ENCODE measurements at places on chromosomes 11 and 22.

GRCh38 chr11:74909812-74910211 is 39.1 kb downstream of the XRRA1 start:
- no peak for DNase-seq

GRCh38 chr22:44133161-44133560 is 47.6 kb upstream of the PARVG start:
- DNase-seq = no peak

DNA sequence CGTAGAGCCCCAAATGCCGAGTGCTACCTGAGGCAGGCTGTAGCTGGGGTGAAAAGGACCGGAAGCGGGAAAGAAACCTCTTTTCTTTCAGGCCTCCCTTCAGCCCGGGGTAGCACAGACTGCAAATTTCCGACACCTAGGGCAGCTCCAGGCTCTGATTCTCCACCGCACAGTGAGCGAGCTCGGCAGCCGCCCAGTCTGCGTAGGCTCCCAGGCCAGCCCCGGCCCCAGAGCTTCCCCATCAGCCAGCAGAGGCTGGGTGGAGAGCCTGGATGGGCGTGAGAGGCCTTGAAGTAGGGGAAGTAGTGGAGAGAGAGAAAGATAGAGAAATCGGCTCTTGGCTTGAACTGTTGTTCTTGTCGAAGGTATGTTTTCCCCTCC is 9.3 kb upstream of the PAX6 start:
- DNase-seq = no peak

GRCh38 chr11:108774037-108774730 is 109.3 kb downstream of the DDX10 start:
- no peak for DNase-seq

- DNase-seq = no peak
Observed at GRCh38 chr22:17047656-17048055, 37.1 kb upstream of the IL17RA start.

DNA sequence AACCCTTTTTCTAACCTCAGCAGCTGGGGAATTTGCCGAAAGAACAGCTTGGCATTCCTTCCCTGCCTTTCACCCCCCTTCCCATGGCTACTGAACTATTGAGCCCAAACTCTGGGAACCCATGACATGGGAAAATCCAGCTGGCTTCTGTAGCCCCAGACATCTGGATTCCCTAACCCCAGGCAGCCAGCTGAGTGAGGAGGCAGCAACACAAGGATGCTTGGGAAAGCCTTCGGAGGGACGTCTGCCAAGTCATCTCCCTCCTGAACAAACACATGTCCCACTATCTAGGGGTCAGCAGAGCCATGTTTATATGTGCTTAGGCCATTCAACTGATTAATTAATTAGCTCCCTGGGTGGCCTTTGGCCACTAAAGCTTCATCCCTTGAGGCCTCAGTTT is 21.6 kb downstream of the LRRC55 start:
- DNase-seq = no peak

DNA sequence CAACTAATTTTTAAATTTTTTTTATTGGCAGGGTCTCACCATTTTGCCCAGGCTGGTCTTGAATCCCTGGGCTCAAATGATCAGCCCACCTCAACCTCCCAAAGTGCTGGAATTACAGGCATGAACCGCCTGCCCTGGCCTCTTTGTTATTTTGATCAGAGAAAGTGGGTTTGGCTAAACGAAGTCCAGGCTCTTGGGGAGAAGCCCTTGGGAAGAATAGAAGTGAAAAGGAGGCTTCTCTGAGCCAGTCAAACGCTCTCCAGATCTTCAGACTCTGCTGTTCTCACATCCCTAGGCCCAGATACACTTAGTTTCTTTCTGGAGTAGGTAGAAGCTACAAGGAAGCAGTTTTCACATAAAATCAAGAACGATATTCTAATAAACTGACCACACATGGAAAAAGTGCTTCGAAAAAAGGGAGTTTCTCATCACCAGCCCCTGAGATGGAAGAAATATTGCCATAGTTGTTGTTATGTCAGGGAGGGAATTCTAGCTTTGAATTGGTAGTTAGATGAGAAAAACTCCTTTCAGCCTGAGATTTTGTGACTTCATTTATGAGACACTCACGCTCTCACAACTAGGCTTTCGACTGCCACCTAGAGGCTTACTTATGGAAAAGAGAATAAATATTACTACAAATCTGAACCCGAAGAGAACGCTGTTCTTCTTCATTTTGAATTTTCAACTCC is 41.7 kb upstream of the AQP11 start:
- peak; percentile 36 for DNase-seq

DNA sequence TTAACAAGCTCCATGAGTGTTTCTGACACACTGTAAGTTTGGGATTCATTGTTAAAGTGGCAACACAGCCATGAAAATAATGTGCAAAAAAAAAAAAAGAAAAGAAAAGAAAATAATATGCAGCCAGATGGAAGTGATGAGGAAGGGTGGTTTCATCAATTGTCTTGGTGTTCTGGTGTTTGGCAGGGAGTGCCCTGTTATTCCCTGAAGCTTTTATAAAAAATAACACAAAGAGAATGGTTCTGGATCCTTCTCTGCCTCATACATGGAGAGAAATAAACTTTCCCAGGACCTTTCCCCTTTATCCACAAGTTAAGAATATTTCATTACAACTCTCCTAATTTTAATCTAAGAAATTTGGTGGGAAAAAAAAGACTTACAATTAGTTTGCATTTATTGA is 16.7 kb downstream of the AMOTL1 start:
- no peak for DNase-seq

GRCh38 chr11:107804971-107805370 is 53.6 kb downstream of the SLC35F2 start:
- DNase-seq = no peak

DNA sequence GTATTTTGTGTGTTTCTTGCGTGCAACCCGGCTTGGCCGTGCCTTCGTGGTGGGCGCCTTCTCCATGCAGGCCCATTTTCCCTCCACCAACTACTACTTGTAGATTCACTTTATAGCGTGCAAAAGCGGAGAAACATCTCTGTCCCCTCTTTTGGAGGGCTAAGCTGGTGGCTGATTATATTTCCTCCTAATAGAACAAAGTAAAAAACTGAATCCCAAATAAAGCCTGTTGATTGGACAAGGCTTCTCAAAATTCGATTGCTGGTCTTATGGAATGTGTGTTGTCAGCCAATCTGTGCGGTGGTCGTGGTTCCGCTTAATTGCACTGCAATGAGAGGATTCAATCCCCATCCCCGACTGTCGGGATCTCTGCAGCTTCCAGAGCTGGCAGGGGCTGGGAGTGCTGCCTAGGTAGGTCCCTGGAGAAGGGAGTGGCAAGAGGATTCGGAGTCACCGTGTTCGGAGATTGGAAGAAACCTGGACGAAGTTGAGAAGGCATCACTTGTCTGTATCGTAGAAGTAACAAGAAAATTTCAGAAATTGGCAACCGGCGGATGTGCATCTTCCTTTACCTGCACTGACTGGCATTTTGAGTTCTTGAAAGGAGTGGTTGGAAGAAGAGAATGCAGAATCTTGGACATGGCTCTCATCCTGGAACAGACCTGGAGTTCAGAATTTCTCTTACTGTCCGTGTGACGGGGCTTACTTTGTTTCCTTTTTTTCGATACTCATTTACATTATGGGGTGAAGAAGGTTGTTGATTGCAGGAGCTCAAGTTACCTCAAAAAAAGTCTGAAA is 1.1 kb downstream of the HMGXB4 start:
- DNase-seq = peak; percentile 4

DNA sequence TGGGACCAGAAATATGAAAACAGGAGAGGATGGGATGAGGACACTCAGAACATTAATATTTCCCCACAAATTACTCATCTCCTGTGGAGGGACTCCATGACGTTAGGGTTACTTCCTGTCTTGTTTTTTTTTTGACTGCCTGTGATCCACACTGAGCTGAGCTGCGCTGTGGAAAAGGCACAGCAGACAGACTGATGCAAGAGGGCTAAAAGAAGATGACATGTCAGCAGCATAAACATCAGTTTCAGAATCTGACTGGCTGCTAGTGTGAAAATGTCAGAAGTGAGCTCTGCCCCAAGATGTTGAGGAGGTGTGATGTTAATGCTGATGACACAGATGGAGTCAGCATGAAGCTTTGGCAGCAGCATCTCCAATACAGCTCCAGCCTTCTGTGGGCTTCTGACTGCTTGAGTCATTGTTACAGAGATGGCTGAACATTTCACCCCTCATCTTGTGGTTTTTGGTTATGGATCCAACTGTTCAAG is 286.8 kb downstream of the BLID start:
- DNase-seq = no peak

DNA sequence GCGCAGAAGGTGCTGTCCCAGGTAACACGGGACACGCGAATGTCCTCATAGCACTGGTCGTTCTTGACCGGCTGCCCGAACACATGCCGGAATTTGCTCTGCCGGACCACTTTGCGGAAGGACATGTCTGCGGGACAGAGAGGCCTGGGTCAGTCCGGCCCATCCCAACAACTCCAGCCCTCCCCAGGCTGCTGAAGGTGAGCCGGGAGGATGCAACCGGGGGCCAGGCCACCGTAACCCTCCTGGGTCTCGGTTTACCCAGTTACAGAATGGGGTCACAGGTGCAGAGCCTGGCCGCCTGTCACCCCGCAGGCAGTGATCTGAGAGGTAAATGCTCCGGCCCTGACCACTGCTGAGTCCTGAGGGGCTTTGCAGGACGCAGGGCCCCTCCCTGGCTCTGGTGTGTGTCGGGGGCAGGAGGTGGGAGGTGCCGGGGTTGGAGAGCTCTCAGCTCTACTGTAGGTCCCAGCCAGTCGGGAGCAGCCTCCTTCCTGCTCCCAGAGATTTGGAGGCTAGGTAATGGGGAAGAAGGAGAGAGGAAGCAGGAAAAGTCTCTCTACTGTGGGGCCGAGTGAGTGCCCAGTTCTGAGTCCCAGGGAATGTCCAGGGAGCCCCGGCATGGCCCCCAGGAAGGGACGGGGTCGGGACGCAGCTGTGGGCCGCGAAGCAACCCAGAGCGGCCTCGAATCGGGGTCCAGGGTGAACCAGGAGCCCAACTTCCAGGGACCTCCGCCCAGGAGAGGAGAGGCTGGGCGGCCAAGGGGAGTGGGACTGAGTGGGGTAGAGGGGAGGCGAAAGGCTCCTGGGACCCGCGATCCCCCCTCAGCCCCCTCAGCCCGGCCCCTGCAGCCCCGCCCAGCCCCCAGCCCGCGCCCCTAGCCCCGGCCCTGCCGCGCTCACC is 522 bp downstream of the CORO1B start:
- DNase-seq = peak; percentile 15

DNA sequence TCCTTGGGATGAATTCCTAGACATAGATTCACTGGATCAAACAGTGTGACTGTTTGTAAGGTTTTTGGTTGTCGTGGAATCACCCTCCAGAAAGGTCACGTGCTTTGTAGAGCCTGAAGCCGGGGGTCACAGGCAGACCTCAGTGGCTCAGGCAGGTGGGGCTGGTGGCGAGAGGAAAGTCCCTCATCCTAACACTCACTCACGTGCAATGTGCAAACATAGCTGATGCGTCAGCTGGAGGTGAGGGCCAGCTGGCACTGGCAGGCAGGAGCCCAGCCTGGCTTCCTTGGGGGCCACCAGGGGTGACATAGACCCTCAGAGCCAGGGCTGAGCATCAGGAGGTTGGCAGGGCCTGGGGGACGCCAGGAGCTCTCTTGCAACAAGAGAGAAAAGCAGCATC is 90.0 kb downstream of the ARHGAP8 start:
- DNase-seq = no peak

GRCh38 chr11:19451609-19452008 is 210.9 kb upstream of the E2F8 start:
- DNase-seq = no peak

DNA sequence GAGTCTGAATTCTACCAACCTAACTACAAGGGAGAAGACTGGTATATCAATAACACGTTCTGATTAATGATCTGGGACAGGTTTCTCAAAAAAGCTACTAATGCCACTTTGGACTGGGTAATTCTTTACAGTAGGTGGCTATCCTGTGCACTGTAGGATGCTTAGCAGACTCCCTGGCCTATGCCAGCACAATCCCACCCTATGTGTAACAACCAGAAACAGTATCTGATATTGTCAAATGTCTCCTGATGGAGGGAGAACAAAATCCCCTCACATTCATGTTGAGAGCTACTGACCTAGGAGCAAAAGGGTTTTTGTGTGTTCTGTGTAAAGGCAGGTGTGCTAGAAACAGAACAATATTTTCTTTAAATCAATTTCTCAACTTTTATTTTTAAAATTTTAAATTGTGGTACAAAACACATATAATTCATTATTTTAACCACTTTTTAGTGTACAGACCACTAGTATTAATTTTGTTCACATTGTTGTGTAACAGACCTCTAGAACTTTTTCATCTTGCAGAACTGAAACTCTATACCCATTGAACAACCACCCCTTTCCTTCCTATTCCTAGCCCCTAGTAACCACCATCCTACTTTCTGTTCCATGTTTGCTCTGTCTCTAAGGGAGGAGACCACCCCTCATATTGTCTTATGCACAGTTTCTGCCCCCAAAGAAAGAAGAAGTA is 2.1 kb upstream of the MS4A6A start:
- no peak for DNase-seq

- no peak for DNase-seq
Observed at GRCh38 chr11:57071829-57072228, 83.1 kb downstream of the OR5AK2 start.

GRCh38 chr11:6253197-6253596 is 6.4 kb upstream of the CCKBR start:
- no peak for DNase-seq

- no peak for DNase-seq
Observed at GRCh38 chr22:31184015-31184414, 24.0 kb downstream of the RNF185 start.

- DNase-seq = no peak
Observed at GRCh38 chr11:17379383-17380180, 8.9 kb downstream of the KCNJ11 start.

GRCh38 chr11:84581083-84581482 is 1046.1 kb downstream of the DLG2 start:
- no peak for DNase-seq

GRCh38 chr22:42025421-42025820 is 26.8 kb downstream of the WBP2NL start:
- no peak for DNase-seq

- DNase-seq = no peak
Observed at GRCh38 chr11:61688365-61689163, 8.4 kb downstream of the DAGLA start.

DNA sequence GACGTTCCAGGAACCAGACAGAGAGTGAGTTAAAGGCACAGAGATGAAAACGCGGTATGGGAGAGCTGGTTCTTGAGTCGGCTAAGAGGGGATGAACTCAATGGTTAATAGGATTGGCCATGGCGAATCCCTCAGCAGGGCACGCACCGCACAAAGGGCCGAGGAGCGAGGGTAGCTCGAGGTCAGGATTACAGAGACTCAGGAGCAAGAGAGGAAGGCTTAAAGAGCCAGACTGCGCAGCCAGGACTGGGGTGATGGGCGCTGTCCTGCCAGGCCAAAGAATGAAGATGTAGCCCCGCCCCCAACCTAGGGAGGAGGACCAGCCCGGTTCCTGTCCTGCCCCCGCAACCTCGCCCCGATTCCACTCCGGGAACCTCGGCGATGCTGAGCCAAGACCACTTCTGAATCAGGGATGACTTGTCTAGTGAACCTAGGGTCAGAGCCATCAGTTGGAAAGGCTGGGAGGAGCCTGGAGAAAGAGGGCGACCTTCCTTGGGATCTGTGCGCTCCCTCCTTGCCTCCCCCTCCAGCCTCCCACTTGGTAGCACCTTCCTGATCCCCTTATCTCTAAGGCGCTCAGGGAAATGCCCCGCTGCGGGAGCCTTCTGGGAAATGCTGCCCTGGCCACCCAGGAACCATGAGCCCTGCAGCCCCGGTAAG is at the start of gene PLEKHB1:
Gene PLEKHB1, plus strand, starts transcription at position 610 of the 660 bp plus-strand sequence. Its CDS starts 28 bp downstream, at position 638.
- DNase-seq = no peak

- no peak for DNase-seq
Observed at GRCh38 chr11:2328021-2328420, 26.2 kb downstream of the TSPAN32 start.

- no peak for DNase-seq
Observed at GRCh38 chr22:45185718-45186514, 22.2 kb downstream of the NUP50 start.

GRCh38 chr11:47991266-47991830 is 11.0 kb downstream of the PTPRJ start:
- peak; percentile 57 for DNase-seq

All from CD4-positive, alpha-beta T cell treated with Interleukin-17A for 4 hours (primary cell).